ENCODE measurements at places on chromosomes 12 and 14.

DNA sequence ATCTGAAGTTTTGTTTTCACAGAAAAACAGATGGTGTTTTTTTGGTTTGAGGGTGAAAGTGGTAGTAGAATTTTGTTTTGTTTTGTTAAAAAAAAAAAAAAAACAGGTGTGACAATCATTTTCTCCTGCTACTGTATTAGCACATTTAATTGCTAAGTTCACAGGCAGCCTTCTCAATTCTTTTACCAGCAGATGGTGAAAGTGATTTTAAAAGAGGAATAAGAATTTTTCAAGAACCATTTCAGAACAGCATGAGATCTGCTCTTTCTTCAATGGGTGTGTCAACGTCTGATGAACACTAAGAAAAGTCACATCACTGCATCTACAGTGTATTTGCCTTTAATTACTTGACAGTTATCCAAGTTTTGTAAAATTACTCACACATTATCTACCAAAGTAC, 303.7 kb upstream of the USP15 start:
- DNase-seq, result no peak

GRCh38 chr14:106613256-106613655, 1086.9 kb downstream of the TMEM121 start:
- no peak for DNase-seq

DNA sequence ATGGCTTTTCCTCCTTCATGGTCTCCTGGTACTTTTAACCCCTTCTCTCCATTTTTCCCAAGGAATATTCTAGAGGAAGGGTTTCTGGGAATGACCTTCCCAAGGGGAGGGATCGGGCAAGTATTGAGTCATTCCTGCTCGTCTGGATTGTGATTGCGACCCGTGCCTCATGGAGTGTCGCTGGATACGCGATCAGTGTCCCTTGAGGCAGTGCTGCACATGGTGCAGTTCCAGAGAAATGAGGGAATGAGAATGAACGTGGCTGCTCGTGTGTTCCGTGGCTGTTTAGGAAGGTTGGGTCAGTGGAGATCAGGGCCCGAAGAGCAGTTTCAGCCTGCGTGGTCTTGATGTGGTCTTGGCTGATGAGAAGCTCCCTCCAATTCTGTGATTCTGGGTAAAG, 234.4 kb downstream of the CACNA1C start:
- no peak for DNase-seq

GRCh38 chr14:91244501-91244901, at the start of gene GPR68:
Gene GPR68, minus strand, starts transcription at chr14:91244704. Its CDS starts 9,654 bp downstream, at chr14:91235050.
- peak; percentile 63 for DNase-seq

- DNase-seq, result no peak
Observed at GRCh38 chr12:131782061-131782460, 46.1 kb upstream of the MMP17 start.

- no peak for DNase-seq
Observed at GRCh38 chr14:53571641-53572328, 384.8 kb downstream of the BMP4 start.

DNA sequence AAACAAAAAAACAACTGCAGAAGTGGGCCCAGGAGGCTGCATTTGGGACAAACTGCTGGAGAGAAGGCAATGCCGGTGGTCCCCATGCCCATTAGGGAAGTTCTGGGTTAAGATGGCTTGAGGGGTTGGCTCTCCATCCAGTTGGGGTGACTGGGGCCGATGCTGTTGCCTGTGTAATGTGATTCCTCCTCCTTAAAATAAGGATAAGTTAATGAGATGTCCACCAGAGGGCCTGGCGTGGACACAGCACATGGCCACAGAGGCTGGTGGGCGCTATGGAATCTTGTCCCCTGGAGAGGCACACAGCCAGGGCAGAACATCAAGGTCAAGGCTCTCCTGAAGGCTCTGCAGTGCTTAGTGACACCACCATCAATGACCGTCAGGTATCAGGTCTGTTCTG, 1.0 kb upstream of the TESC start:
- no peak for DNase-seq

- DNase-seq, result peak; percentile 74
Observed at GRCh38 chr12:2212971-2213869, 160.4 kb downstream of the CACNA1C start.

DNA sequence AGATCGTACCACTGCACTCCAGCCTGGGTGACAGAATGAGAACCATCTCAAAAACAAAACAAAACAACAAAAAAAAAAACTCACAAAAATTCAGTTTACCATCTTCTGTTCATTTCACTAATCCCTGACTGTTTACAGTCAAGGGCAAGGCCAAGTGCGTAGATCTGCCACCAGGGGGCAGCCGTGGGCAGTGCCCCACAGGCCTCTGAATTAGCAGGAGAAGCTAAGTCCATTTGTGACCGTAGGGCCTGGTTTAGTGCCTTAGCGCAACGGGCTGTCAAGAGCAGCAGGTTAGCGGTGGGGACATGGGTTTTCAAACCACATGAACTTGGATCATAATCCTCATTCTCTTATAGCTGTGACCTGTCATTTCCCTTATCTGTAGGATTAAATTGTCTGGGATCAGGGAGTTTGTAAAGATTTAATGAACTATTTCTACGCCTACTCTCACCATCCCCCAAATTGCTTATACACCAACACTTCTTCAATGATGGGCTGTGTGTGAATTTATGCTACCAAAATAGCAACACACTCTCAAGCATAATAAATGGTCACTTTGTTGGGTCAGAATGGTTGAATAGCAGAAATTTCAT, 49.0 kb downstream of the KCTD10 start:
- peak; percentile 65 for DNase-seq

- DNase-seq, result no peak
Observed at GRCh38 chr12:22332202-22332601, 2.3 kb downstream of the ST8SIA1 start.

DNA sequence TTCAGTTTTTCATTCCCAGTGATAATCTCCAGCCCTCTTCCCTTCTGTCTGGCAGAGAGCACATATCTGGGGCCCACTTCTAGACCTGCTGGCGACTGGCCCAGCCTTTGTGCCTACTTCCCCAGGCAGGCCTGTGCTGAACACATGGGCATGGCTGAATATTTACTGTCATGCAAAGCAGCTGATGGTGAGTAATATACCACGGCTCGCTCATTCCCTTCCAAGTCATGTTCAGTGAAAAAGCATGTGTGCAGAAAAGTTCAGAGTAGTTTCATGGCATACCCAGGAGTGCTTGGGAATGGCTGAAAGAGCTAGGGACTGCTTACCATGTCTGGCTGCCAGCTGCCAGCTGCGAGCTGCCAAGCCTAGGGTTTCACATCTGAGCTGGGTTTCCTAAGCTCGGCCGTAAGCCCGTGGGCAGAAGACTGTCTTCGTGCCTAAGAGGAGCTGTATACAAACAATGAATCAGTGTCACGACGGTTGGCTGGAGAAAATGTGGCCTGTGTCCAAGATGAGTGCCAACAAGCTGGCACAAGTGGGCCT, 179.9 kb upstream of the PELI2 start:
- peak; percentile 53 for DNase-seq

GRCh38 chr12:112551681-112552080, 132.9 kb downstream of the PTPN11 start:
- DNase-seq, result no peak

GRCh38 chr12:114799574-114800487, 115.9 kb upstream of the TBX3 start:
- peak; percentile 53 for DNase-seq

DNA sequence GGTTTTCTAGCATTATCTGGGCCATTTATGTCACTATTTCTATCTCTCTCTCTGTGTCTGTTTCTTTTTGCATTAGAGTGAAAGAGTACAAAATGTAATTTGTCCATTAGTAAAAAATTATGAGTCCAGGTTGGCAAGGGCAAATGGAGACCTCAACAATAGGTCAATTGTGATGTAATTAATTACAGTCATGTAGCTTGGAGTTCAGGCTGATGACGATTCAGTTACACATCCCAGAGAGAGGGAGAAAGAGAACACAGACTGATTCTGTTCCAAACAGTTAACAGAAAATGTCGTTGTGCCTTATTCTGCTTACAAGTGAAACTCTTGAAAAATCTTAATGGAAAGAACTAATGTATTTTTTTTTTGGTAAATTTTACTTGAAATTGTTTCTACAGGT, 83.3 kb downstream of the ATXN7L3B start:
- DNase-seq, result no peak

GRCh38 chr14:41783403-41783802, 176.7 kb downstream of the LRFN5 start:
- DNase-seq, result no peak

- DNase-seq, result no peak
Observed at GRCh38 chr14:74240794-74241651, 1.8 kb downstream of the VSX2 start.

DNA sequence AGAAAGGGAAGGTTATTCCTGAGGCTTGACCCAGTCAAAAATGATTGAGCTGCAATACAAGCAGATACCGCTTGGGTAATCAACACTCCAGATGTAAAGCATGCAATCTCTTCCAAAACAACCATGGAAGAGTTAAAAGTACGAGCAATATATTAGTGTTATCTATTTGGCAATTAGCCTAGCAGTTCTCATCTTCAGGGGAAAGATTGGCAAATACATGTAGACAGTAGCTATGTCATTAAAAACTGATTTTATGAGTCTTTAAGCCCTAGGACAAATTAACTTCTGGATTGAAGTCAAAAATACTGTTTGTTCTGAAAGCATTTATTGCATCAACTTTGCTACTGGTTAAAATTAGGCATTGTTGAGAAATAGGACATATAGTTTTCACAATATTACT, 9.3 kb upstream of the GYS2 start:
- no peak for DNase-seq

DNA sequence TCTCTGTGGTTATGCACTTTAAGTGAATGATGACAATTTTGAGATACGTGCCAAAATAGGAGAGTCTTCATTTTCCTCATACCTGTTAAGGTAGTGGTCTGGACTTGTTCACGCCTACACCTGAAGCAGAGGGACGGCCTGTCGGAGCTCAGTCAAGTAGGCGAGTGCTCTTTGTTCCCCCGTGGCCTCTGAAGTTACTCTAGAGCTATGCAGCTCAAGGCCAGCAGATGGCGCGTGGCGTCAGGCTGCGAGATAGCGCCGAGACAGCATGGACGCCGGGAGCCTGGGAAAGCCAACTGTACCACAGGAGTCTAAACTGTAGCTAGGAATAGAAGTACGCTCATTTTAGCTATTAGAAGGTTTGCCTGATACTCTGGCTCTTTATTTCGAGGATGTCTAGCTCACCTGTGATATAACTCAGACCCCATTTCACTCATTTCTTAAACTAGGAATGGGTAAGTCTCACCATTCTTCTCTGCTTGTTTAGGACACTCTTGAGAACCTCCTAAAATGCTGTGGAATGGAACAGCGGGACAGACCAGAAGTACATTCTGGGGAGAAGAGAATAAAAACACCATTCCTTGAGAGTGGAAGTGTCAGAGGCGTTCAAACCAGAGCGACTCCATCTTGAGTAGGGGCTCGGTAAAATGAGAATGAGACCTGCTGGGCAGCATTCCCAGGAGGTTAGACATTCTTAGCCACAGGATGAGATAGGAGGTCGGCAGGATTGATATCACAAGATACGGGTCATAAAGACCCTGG, 267.4 kb upstream of the HMGA2 start:
- DNase-seq, result peak; percentile 85
